NCI-H748 treated with DMSO at 0.1 percent for 48 hours (cell line): ENCODE measurements at places on chromosomes 4 and X.

DNA sequence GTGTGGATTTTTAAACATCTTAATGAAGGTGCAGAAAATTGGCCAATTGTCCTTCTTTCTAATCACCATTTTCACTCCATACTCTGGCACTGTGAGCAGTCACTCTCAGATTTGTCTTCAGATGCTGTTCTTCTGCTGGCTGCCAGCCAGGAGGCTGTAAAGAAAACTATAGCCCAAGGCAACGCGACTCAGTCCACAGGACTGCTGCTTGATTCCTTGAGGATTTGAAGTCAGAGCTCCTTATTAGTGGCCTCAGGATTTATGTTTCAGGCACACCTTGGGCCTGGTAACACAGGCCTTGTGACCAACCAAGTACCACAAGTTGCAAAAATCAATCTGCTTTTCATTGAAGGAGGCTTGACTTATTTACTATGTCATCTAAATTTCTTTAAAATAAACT is 342.6 kb downstream of the GPM6A start:
- no peak for DNase-seq

DNA sequence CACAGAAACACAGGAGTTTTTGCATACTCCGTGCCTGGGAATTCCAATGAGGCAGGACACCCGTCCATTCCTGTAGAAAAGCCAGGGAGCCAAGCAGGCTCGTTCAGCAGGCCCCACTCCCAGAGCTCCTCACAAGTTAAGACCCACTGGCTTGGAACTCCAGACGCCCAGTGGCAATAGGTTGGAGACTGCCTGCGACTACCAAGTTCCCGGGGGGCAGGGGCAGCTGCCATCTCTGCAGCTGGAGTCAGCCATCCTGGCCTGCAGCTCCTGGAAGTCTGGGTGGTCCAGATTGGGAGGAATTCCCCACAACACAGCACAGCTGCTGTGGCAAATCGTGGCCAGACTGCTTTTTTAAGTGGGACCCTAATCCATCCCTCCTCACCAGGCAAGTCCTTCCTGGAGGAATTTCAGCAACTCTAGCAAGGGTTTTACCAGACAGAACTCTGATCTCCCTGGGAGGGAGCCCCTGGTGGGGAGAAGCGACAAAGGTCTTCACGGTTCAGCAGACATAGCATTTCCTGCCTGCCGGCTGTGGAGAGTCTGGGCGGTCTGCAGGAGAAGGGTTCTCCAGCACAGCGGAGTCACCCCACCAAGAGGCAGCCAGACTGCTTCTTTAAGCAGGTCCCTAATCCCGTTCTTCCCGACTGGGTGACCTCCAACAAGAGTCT is 231.9 kb downstream of the STPG2 start:
- DNase-seq = no peak

- DNase-seq = no peak
Measured at GRCh38 chr4:169567916-169568315, 44.5 kb downstream of the NEK1 start.

GRCh38 chr4:71147261-71147660 is 153.8 kb downstream of the DCK start:
- no peak for DNase-seq

DNA sequence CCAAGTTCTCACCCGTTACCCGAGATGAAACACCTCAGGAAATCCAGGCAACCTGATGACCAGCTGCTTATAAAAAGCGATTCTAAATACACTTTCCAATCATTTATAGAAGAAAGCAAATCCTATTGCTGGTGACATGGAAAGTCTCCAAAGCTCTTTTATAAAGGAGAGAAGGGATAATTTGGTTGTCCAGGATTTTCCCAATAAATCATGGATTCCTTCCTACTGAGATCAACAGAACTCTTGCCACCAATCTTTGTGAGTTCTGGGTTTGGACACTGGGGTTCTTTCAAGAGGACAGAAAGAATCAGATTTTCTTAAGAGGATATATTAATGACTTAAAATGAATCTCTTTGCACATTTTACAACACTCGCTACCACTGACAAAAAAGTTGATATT is 24.7 kb upstream of the SOD3 start:
- DNase-seq = no peak

DNA sequence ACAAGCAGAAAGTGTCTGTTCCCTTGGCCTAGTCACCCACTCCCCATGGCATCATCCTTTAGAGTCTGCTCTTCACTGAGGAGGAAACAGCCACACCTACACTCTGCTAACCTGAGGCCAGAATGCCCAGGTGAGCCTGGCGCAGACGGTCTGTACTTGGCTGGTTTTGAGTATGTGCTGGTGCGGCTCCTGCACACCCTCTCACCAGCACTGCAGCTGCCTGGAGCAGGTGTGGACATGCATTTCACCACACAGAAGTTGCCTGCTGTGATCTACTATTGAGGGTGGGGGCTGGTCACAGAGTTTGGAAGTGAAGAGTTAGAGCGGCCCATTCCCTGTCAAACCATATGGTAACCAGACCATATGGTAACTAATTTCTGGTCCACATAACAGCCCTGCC is 39.5 kb downstream of the KANTR start:
- no peak for DNase-seq

DNA sequence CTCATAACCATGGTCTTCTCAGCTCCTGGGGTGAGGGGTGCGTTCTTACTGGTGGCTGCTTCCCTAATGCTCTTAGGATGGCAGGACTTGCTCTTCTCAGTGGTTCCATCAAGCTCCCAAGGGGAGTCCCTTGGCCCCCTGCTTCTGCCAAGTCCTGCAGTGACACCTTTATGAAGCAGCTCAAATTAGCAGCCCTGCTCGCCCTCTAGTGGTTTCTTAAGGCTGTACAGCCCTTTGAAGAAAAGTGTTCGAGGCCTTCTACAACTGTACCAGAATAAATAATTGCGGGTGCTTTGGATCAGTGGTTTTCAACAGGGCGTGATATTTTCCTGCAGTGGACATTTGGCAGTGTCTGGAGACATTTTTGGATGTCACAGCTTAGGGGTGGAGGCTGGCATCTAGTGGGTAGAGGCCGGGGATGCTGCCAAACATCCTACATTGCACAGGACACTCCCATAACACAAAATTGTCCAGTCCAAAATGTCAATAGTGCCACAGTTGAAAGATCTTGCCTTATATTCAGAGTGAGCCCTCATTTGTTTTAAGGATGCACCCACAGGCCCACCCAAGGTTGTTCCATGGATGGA is 204.7 kb upstream of the S100G start:
- DNase-seq = no peak

DNA sequence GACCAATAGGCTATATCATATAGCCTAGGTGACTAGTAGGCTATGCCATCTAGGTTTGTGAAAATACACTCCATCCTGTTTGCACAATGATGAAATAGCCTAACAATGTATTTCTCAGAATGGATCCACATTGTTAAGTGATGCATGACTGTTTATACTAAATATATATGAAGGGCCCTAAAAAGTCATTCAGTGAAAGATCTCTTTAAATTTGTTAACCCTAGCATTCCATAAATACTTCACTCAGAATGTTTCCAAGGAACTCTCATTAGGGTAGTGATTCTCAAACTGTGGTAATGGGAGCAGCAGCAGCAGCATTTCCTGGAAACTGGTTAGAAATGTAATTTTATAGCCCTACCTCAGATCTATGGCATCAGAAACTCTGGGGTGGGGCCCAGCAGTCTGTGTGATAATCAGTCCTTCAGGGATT is 74.9 kb downstream of the PRRG1 start:
- DNase-seq = no peak

GRCh38 chr4:13956947-13957346 is 329.4 kb upstream of the BOD1L1 start:
- DNase-seq = no peak

DNA sequence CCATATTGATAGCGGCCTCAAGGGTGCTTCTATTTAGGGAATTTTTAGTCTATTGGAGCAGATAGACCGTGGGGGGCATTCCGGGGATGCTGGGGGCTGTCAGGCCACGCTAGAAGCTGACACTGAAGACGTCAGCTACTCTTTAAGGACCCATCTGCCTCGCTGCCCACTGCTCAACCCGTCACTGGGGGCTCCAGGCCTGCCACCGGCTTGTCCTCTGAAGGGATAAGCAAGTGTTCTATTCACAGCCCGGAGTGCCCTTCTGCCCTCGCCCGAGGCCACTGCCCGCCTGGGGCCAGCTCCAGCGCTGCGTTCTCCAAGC is 679 bp upstream of the MSL3 start:
- no peak for DNase-seq

GRCh38 chr4:83701041-83701440 is 165.1 kb downstream of the GPAT3 start:
- DNase-seq = no peak

DNA sequence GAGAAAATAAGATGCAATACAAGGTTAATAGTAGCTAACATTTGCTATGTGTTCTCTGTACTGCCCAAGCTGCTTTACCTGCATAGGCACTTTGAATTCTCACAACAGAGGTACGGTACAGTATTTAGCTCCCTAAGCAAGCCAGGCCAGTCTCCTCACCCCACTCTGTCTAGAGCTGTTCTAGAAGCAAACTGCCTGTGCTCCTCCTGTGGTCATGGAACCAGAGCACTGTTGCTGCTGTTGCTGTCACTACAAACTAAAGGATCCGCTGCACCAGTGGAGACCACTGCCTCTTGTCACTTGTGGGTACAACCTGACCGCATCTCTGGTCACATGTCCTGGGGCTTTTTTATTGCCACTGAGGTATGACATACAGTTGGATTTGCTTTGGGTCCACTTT is 19.6 kb downstream of the ZNF330 start:
- no peak for DNase-seq
